ENCODE measurements at places on chromosomes 5 and 9.

- peak; percentile 75 for DNase-seq
Measured at GRCh38 chr9:26955921-26956859, at the start of gene IFT74. Gene IFT74, plus strand, starts transcription at chr9:26956412. Its CDS starts 5,556 bp downstream, at chr9:26961968.

GRCh38 chr9:8943392-8943791, 1143.8 kb upstream of the DMAC1 start:
- no peak for DNase-seq

DNA sequence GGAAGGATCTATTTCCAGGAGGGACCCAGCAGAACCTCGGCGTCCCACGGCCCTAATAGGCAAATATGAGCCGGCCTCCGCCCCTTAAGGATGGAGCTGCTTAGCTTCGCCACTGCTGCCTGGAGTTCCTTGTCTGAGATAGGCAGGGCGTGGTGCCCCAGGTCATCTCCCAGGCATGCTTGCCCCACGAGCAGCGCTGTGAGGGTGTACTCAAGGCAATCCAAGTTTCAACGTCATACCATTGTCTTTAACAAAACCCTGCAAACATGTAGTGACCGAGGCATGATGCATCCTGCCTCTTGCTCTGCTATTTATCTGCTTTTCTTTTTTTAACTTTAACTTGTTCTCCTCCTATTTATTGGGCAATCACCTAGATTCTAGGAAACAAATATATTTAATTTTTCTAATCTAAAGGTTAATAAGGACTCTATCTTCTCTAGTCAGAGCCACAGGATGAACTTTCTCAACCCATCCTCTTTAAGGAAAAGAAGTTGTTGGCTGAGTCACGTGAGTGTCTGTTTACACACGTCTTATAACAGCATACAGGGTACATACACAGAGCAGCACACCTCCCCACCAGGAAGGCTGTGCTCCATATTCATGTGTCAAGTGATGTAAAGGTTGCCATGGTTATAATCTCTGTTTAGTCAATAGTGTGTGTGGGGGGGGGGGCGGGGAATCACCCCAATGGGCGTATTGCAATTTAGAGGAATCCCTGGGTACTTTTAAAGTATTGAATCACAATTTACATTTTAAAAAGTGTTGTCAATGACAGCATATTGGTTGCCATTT, 27.3 kb upstream of the ZSWIM6 start:
- no peak for DNase-seq

- DNase-seq, result no peak
Measured at GRCh38 chr9:7869340-7869739, 69.8 kb upstream of the DMAC1 start.

DNA sequence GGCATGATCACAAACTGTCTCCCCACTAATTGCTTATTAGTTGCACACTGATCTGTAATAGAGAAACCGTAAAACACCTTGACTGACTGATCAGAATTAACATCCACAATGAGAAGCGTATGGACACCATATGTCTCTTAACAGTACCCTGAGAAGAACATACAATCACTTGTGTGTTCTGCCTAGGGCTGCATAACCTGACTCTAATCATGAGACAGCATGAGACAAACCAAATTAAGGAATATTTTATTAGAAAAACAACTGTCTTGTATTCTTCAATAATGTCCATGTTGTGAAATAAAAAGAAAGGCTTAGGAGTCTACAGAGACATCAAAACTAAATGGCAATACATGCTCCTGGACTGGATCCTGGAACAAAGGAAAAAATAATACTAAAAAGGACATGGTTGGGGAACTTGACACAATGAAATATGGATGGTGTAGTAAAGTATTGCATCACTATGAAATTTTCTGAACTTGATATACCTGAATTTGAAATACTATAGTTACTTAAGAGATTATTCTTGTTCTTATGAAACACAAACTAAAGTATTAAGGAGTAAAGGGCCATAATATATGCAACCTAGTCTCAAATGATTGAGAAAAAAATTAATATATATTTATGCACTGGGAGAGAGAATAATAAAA, 162.1 kb downstream of the CWC27 start:
- no peak for DNase-seq

- no peak for DNase-seq
Measured at GRCh38 chr5:90014420-90014819, 395.1 kb downstream of the CETN3 start.

- no peak for DNase-seq
Measured at GRCh38 chr5:10949856-10950630, 189.0 kb upstream of the DAP start.

DNA sequence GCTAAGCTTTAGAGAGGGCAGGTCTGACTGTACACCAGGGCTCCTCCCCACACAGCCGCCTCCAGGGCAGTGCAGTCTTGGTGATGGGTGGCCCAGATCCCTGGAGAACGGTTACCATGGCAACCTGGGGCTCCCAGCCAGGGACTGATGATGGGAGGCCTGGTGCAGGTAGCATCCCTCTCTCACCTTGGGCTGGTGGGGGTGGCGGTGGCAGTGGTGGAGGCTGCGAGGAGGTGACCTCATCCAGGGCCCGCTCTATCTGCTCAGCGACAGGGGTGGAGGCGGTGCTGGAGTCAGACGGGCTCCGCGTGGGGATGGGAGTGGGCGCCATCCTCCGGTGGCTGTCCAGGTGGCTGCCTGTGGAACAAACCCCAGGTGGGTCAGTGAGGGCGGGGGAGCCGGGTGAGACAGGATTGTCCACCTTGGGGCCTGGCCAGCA, 12.3 kb downstream of the PRR7 start:
- no peak for DNase-seq

DNA sequence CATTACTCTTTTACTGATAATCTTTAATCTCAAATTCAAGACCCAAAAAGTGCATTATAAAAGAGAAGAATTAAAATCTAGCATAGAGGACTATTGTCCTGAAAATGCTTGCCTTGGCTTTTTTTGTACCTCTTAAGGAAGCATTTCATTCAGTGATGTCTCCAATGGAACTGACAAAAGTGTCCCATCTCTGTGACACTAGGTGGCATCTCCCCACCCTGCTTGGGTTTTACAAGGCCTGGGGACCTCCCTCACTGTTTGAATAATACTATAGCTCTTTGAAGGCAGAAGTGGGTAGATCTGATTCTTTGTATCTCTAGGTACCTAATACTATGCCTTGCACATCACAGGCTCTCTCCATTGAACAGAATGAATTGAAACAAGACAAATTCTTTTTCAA, 180.6 kb downstream of the EPB41L4A start:
- DNase-seq, result no peak

DNA sequence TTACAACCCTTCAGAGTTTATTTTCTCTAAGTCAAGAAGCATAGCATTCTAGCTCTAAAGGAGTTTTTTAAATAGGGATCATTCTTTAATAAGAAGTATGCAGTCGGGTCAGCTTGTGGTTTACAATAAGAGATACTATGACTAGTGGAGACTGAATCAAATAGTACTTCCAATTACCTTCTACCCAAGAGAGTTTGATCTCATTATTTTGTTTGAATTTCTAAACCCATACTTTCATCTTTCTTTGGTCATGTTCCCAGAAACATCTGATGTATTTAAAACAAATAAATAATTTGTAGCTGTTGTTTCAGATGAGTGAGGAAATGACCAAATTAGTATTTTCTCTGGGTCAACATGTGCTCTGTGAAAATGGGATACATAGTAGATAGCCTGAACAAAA, 160.2 kb upstream of the CDH6 start:
- DNase-seq, result no peak

- no peak for DNase-seq
Measured at GRCh38 chr9:34365282-34365681, 11.4 kb downstream of the MYORG start.

DNA sequence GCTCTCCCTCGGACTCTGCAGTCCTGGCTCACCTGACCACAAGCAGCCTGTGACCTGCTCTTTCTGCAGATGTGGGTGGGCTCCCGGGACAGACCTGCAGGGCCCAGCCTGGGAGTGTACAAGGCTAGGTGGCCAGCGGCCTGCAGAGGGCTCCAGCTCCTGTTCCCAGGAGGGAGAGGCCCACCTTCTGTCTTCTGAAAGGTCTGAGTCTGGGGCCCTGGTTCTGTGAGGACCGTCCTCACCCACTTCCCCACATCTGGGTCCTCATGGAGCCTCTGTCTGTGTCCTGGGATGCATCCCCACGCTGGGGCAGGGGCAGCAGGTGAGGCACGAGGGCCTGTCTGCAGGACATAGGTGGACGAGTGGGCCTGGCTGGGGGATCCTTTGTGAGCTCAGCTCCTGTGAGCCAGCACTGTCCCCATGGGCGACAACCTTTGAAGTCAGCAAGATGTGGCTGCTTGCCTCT, 43.7 kb downstream of the PHF2 start:
- DNase-seq, result no peak

DNA sequence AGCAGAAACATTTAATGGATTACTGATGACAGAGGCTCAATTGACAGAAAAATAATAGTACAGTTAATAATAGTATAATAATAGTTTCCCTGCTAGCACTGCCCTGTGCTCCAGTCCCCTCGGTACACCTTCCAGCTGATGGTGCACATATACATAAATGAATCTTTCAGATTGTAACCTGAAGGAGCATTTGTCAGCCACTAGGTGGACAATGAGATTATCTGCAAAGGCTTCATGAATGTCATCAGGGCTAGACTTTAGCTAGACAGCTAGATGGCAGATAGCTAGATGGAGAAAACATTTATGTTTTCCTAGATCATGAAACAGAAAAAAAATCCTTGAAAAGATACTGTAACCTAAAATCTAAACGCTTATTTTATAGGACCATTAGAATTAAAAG, 304.4 kb upstream of the SMC2 start:
- DNase-seq, result no peak

DNA sequence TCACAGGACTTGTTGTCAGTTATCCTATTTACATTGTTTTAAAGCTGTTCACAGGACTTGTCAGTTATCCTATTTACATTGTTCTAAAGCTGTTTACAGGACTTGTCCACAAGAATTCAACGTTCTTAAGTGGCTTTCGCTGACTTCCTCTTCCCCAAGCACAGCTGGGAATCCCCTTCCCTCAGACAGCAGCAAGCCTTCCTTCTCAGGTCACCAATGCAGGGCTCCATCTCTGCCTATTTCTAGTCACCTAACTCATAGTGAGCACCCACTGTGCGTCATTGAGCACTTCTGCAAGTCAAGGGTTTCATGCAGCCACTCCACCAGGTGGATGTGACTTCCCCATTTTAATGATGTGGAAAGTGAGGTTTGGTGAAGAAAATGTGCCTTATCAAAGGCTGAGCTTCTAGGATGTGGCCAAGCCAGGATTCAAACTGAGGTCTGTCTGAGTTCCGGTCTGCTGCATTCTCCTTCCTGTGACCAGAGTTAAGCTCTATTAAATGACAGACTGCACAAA, 109.8 kb upstream of the ZNF462 start:
- no peak for DNase-seq

GRCh38 chr9:122331523-122331927, 39.3 kb upstream of the PTGS1 start:
- no peak for DNase-seq

GRCh38 chr5:2288466-2288865, 405.7 kb upstream of the IRX4 start:
- no peak for DNase-seq

DNA sequence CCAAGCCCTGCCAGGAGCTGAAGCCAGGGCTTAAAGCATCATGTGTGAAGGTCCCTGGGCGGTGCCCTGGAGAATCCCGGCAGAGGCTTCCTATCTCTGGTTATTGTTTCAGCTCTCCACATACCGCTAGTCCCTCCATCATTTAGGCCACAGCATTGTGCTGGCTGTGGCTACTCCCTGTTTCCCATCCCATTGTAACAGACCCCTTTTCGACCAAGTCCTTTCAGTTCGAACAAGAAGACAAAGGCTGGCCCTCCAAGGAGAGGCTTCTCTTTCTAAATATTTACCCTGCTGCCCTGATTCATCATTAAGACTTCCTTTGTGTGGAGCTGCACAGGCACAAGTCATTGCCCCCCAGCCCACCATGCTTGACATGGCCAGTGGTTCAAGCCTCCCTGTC, 41.6 kb downstream of the NEUROG1 start:
- no peak for DNase-seq

- no peak for DNase-seq
Measured at GRCh38 chr5:115733607-115734006, 82.9 kb downstream of the CDO1 start.

GRCh38 chr5:71481441-71481840, 26.0 kb downstream of the BDP1 start:
- DNase-seq, result no peak

DNA sequence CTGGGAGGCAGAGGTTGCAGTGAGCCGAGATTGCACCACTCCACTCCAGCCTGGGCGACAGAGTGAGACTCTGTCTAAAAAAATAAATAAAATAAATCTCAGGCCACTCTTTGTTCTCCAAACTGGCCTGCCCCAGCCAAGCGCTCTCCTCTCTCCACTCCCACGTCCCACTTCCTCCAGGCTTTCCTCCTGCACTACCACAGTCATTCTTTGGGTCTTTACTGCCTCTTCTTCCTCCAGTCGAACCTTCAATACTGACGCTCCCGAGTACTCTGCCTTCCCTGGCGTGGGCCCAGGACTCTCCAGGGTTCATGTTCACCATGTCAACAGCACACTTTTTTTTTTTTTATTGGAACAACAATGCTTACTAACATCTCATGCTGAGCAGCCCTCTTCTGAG, 23.9 kb downstream of the RNF130 start:
- DNase-seq, result no peak

DNA sequence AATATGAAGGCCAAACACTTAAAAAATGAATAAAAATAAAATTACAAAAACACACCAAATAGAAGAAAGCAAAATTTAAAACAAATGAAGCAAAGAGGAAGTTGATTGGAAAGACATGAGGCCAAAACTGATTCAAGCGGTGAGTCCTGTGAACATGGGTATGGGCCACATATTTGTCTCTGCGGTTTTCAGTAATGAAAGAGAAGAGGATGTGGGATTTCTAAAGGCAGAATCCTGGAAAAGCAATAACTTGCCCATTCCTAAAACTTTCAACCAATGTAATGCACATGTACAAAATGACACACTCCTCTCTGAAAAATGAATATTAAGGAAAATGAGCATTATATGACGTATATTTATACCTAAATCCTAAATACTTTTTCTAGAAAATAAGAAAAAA, 263.7 kb downstream of the SEMA5A start:
- no peak for DNase-seq

GRCh38 chr9:22114956-22115355, 105.9 kb upstream of the CDKN2B start:
- no peak for DNase-seq

DNA sequence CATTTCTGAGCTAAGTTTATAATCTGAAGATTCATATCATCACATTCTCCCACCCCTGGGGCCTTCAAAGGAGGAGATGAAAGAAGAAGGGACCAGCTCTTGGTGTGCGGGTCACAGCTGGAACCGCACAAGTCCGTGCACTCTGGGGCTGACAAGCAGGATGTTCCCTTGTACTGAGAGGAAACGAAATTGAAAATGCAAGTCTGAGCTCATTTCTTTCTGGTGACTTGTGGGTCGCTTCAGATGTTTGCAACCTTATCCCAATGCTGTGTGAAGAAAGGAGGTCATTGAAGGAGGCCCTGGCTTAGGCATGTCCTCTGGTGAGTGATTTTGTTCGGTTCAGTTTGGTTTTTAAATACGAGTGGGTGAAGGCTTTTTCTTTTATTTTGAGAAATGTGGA, 59.6 kb downstream of the C9orf152 start:
- DNase-seq, result no peak
